ENCODE measurements at places on chromosomes 1 and 21. TPM values are rescaled to one million over a fixed set of nuclear protein-coding genes. Genes with fewer than 3 reads are reported as not detected.

The MKNK1 gene
- total RNA-seq = 17.6 TPM

The IL20 gene
- not detected for total RNA-seq

The KLHDC9 gene
- 1.9 TPM for total RNA-seq

The IL23R gene
- total RNA-seq = not detected

The ICOSLG gene
- total RNA-seq = 2.2 TPM

The PLOD1 gene
- total RNA-seq = 78.9 TPM

The ASH1L gene
- 8.4 TPM for total RNA-seq

The KRTAP19-3 gene
- not detected for total RNA-seq

The RNU1-3 gene
- not detected for total RNA-seq

The PADI3 gene
- 1.2 TPM for total RNA-seq

The C1QA gene
- not detected for total RNA-seq

The NECTIN4 gene
- total RNA-seq = 1.9 TPM

The KIAA0040 gene
- 0.16 TPM for total RNA-seq

The HNRNPCL2 gene
- total RNA-seq = not detected

The CR1L gene
- not detected for total RNA-seq

The LCE1B gene
- not detected for total RNA-seq

The PLEKHA6 gene
- 22.2 TPM for total RNA-seq

The EXO5 gene
- 3.5 TPM for total RNA-seq

The GFI1 gene
- 0.23 TPM for total RNA-seq

The SFN gene
- 623 TPM for total RNA-seq

Data from A549 treated with RU486 at 1 μM for 4 hours (cell line).